Left renal cortex interstitium (tissue), 4 donors: ENCODE measurements at places on chromosomes 1 and 21.

- no peak for DNase-seq
Measured at GRCh38 chr1:82486969-82487368, 686.2 kb downstream of the ADGRL2 start.

DNA sequence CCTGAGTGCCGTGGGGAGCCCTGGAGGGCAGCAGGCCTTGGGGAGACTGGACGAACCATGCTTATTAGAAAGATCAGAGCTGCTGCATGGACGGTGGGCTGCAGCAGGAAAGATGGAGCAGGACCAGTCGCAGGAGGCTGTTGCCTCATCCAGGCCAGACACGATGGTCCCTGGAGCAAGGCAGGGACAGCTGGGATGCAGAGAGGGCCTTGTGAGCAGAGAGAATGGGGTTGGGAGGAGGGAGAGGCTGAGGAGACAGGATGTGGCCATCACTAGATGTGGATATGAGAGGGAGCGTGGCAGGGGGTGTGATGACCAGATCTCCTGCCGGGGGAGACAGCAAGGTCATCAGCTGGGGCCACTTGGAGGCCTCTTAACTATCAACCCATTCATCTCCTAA lies 727.6 kb downstream of the PTPRU start:
- no peak for DNase-seq

- DNase-seq = no peak
Measured at GRCh38 chr1:179079113-179079761, 2.6 kb upstream of the TOR3A start.

GRCh38 chr1:234473118-234473517 lies 5.9 kb downstream of the TARBP1 start:
- no peak for DNase-seq

GRCh38 chr21:33968080-33968994 lies 52.7 kb upstream of the ATP5PO start:
- no peak for DNase-seq

- no peak for DNase-seq
Measured at GRCh38 chr1:34858901-34859445, 576 bp downstream of the SMIM12 start.

DNA sequence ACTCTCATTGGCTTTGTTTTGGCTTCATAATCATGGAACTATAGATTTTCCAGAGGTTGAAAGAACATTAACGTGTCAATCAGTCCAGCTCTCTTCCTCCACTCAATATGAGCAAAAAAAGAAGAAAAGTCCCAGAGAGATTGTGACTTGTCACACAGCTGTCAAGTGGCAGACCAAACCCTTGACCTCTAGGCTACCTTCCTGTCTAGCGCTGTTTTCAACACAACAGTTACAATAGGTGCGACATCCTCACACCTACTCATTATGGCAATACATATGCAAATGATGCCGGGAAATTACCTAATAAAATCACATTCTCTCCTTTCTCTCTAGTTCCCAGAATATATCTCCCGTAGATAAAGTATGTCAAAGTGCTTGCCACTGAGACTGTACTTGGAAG lies 1.1 kb downstream of the WARS2 start:
- no peak for DNase-seq

GRCh38 chr1:16351456-16351993 lies 755 bp downstream of the FBXO42 start:
- DNase-seq = no peak

DNA sequence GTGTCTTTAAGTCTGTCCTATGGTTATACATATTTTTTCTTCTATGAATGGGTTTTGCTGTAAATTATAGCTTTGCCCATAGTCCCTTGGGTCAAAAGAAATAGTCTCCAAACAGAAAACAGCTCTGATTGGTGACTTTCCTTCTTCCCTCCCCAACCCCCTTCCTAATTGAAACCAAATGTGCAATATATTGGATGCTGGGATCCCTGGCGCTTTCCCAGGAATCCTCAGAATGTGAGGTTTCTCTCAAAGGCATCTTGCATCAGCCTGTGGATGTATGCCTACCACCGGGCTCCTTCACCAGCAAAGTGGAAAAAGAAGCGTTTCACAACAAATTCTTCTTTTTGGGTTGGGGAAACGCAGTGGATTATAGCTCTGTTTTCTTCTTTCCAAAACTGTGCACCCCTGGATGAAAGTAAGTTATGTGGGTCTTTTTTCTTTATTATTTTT lies at the start of gene DDR2:
Gene DDR2, plus strand, starts transcription at position 248 of the 450 bp plus-strand sequence. CDS start 86,600 bp downstream, outside the sequence.
- peak; percentile 47 for DNase-seq

DNA sequence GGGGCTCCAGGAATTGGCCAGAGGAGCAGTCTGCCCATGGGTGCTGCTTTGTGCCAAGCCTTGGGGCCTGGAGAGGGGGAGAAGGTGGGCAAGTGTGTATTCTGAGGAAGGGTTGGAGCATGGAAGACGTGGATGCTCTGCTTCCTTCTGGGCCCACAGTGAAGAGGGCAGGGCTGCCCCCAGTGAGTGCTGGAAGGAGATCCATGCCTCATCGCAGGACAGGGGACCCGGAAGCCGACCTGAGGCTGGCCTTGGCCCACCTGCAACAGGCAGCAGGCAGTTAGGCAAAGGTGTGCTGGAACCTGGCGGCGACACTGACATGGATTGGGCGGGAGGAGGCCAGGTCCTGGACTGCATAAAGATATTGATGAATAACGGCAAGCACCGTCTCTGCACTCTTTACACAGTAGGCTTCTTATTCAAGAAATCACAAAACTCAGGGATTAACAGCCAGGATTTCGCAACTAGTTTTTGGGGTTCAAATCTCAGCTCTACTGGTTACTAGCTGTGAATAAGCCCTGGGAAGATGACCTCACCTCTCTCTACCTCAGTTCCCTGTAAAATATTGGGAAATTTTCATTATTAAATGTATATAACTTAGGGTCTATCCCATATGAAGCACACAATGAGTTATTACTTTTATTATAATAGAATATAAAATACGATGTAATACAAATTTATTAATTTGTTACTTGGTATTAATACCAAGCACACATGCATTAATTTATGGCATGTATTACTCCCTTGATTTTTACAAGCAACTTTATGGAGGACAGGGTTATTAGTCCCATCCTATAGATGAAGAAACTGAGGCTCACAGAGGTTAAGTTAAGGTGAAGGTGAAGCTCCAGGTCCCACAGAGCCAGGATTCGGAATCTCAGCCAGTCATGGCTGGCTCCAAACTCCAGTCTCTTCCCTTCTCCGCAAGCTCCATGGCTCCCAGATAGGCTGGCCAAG lies 62.3 kb downstream of the DHRS3 start:
- DNase-seq = no peak

DNA sequence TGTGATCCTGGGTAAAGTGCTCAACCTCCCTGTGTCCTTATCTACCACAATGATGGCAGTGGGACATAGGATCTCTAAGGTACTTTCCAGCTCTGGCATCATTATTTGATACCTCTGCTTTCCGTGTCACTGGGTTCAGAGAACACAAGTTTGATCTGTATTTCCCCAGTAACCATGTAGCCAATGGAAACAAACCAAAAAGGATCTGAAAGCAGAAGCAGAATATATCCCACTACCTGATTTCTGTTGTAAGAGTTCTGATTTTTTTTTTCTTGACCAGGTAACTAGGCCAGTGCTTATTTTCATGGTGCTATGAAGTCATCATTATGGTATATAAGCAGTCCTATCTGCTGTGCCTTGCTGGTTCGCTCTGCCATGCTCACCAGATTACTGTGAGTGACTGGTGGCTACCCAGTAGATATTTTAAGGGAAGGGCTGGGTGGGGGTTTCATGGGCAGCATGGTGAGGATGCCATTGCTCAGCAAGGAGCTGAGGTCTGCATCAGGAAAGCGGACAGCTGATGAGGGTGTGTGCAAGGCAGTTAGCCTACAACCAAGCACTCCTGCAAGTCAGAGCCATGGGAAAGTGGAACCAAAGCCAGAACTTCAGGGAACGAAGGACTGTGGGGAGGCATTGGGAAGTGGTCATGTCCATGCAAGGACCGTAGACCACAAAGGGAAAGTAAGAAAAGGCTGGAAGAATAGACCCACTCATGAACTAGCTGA lies 104.9 kb upstream of the EDEM3 start:
- DNase-seq = no peak

DNA sequence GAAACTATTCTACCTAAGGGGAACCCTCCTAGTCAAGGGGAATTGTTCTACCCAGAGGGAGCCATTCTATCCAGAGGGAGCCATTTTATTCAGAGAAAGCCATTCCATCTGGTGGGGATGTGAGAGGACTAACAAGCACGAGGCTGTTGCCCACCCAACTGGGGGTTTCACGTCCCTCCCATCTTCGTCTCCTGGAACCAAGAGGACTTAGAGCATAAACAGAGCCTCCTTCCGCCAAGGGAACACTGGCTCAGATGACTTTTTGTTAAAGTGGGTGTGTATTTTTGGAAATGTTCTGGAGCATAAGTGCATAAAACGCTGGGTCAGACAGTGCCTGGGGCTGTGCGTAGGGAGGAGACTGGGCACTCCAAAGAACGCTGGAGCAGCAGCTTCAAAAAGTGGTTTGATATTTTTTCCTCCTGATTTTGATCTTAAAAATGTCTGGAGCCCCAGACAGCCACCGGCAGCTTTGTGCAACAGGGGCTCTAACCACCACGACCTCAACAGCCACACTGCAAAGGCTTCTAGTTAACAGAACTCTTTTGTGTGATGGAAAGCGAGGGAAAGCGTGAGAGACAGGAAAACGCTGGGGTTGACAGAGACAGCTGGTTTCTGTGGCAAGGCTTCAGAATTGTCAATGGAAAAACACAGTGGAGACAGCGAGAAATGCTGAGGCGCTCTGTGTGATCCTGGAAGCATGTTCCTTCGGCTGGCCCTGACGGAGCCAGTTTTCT lies 363.6 kb upstream of the CAMK1G start:
- DNase-seq = no peak

- no peak for DNase-seq
Measured at GRCh38 chr1:186443638-186444037, 17.3 kb downstream of the PDC start.

- DNase-seq = no peak
Measured at GRCh38 chr1:59718064-59718988, 96.4 kb upstream of the HOOK1 start.

- DNase-seq = no peak
Measured at GRCh38 chr1:42128499-42128898, 24.7 kb upstream of the GUCA2B start.

DNA sequence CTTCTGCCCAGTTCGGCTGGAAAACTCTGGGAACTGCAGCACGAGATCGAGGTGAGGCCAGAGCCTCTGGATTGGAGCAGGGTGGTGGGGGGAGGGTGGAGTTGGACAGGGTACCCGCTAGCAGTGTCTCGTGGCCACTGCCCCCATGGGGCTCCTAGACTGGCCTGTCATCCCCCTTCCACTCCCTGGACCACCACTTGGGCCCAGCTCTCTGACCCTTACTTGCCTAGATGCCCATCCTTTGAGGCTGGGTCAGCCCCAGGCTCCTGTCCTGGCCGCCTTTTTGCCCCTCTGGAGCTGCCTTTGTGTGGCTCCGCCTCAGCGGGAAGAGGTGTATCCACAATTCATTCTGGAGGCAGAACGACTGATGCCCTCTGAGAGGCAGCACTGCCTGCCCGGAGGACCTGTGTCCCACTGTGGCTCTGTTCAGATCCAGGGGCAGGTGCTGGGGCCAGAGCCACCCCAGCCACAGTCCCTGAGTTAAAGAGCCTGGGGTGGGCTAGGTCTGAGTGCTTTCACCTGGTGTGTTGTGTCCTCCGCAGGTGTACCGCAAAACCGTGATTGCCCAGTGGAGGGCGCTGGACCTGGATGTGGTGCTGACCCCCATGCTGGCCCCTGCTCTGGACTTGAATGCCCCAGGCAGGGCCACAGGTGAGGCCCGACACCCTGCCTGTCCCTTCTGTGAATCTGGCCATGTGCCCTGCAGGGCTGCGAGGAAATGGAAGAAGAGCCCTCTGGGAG lies 17.7 kb downstream of the FAAH start:
- no peak for DNase-seq

DNA sequence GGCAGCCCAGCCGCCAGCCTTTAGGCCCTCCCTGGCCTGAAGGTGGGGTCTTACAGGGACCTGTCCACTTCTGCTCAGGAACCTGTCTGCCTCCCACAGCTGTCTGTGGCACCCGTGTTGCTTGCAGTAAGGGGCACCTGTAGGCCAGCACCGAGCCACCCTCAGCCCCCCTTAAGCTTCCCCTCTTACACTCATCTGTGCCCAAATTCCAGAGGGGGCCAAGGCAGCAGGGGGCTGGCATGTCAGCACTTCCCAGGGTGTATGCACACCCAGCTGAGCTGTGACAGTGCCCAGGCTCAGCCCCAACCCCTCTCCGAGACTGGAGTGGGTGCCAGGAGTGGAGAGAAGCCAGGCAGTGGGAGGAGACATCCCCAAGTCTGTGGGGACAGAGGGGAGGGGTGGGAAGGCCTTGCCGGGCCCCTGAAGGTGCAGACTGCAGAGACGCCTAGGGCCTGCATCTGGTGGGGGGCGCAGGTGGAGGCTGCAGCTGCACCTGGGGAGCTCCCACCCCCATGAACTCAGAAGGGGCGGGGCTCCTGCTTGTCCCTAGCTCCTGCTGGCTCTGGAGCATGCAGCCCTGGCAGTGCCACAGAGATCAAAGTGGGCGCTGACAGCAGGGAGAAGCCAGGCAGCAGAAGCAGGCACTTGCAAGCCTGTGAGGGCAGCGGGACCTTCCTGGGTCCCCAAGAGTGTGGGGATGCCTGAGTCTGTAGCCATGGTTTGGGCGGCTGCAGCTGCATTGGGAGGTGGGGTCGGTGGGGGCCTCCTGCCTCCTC lies 5.4 kb upstream of the SLC2A7 start:
- no peak for DNase-seq
